ENCODE measurements at places on chromosomes 3 and 15.
A peak's percentile ranks its signal among the peaks of the same experiment; 100 is the strongest.

- DNase-seq = no peak
Measured at GRCh38 chr3:177622520-177622919, 425.2 kb upstream of the TBL1XR1 start.

GRCh38 chr3:16337856-16338540 is 73.0 kb downstream of the OXNAD1 start:
- DNase-seq = peak; percentile 25

GRCh38 chr3:63768888-63769287 is 50.2 kb upstream of the C3orf49 start:
- no peak for DNase-seq

GRCh38 chr15:72604794-72605193 is 49.7 kb upstream of the GOLGA6B start:
- DNase-seq = no peak

- DNase-seq = no peak
Measured at GRCh38 chr3:151074256-151074655, 11.2 kb upstream of the MED12L start.

DNA sequence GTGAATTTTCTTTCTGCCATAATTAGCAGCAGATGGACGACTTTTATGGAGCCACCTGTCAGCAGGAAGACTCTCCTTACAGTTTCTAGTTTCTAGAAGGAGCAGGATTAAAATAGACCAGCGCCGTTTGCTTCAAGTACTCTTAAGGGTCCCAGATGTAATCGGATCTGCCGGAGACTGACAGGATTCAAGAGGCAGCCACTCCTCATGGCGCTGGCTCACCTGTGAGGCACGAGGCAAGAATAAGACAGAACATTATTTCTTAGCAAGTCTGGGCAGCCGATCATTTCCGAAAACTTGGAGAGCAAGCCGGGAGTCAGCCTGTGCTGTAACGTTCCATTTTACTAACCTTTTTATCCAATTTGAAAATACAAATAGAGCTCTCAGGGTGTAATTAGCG is 410.4 kb upstream of the RORA start:
- no peak for DNase-seq

DNA sequence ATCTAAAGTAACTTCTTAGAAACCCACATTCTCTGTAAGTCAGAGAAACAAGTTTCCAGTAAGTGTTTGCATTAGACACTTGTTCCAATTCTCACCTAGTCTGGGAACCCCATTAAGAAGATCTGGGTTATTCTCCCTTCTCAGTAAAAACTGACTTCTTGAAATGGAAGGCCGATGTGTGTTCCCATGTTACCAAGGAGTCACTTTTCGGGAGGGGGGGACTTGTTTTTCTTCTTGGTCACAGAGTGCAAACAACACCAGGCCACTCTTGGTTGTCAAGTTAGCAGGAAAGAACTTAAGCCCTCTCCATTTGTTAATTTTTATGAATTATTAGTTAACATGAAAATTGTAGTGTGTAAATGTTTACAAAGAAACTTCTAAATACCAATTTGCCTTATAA is 55.6 kb downstream of the ITPR1 start:
- DNase-seq = no peak

DNA sequence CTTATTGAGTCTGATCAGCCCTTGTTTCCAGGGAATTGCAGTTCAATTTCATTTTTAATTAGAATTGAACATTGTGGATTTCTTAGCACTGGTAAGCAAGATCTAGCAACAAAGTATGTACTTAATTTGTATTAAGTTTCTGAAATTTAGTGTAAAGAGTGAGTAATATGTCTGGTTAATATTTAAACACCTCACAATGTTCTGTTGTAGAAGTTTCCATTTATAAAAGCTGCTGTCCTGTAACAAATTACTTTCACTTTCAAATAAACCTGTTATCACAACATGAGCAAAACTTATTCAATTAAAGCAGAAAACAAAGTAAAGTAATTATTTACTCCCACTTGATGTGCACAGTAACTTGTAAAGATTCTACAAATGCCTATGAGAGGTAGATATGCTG is 448.5 kb downstream of the NAALADL2 start:
- no peak for DNase-seq

- DNase-seq = no peak
Measured at GRCh38 chr15:70264014-70264582, 166.4 kb upstream of the TLE3 start.

DNA sequence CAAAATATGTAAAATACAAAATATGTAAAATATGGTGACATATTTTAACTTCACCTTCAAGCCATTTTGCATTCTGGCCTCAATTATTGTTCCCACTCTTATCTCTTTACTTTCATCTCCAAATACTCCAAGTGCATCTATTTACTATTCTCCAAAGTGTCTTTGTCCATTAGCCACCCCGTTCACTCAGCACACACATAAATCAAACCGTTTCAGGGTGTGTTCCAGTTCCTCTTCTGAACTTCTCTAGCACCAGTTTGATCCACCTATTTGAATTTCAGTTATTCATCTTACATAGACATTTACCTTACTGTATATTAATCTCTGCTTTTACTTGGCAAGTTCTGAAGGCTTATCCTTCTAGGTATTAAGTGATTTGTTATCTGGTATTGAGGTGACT is 45.1 kb downstream of the SGO1 start:
- no peak for DNase-seq

DNA sequence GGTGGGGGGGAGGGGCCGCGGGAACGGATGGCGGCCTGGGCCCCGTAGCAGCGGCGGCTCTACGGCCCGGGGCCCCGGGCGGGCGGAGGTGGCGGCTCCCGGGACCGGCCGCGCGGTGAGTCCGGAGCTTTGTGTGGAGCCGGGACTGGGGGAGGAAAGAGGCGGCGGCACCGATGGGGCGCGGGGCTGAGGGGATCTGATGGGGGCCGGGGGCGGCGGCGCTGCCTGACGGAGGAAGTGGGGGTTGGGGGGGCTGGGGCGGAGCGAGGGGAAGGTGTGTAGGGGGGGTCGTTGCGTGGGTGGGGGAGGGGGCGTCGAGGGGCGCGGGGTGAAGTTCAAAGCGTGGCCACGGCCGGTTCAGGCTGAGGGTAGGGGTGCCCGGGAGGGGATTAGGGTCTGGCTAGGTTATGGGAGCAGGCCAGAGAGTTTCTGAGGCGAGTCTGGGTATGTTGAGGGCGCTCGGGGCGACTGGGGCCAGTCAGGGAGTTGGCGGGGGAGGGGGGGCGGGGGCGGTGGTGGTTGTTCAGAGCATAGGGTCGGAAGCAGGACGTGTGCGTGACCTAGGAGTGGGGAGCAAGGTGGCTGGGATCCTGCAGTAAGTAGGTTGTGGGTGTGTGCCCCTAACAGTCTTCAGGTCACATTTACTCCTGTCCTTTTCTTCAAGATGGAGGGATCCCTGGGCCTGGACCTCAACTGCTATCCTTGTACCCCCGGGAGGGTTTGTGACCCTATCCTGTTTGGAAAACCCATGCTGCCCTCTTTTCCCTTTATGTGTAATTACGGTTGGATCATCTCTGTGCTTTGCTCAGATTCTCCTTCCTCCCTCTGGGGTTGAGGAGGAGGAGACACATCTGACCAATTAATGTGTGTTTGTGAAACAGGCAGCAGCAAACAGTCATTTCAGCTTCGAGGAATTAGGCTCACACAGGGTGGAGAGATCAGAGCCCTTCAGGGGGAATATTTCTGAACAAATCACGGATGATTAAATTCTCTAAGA is 644 bp downstream of the ZNF609 start:
- DNase-seq = peak; percentile 29

DNA sequence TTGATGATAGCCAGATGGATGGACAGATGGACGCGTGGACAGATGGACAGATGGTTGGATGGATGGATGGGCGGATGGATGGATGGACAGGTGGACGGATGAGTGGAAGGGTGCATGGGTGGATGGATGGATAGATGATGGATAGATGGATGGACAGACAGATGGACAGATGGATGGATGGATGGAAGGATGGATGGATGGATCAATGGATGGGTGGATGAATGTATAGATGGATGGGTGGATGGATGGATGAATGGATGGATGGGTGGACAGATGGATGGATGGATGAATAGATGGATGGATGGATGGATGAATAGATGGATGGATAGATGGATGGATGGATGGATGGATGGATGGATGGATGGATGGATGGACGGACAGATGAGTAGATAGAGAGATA is 40.9 kb downstream of the GABRB3 start:
- no peak for DNase-seq

- DNase-seq = no peak
Measured at GRCh38 chr3:24086206-24086605, 141.1 kb downstream of the NR1D2 start.

DNA sequence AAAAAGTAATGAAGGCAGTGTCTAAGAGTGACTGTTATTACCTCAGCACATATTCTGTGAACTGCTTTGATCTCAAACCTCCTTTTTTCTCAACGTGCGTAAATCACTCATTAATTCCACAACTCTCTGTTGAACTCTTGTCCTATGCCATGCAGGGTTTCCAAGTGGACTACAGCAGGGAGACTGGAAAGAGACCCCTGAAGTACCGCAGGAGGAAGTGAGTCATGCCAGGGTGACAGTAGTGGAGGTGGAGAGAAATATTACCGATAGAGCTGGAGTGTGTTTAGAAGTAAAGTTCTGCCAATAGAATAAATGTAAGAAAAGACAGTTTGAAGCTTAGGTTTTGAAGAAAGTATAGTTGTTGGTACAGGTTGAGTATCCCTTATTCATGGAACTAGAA is 908.9 kb downstream of the ROBO1 start:
- DNase-seq = no peak

- no peak for DNase-seq
Measured at GRCh38 chr3:44988073-44988472, 12.0 kb downstream of the EXOSC7 start.

DNA sequence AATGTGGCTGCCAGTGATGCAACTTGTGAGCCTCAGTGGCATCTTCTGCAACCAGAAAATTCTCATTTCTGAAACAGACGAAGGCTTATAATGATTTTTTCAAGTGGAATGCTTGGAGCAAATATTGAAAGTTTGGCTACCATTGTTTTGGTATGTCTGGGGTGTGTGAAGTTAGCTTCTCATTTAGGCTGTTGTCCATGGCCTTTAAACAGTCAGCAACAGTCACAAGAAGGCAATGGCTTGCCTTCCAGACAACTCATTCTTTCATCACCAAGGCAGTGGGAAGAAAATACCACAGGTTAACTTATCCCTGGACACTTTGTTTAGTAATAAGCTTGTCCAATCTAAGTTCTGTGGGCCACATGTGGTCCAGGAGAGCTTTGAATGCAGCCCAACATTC is 4.7 kb upstream of the BNC1 start:
- no peak for DNase-seq

DNA sequence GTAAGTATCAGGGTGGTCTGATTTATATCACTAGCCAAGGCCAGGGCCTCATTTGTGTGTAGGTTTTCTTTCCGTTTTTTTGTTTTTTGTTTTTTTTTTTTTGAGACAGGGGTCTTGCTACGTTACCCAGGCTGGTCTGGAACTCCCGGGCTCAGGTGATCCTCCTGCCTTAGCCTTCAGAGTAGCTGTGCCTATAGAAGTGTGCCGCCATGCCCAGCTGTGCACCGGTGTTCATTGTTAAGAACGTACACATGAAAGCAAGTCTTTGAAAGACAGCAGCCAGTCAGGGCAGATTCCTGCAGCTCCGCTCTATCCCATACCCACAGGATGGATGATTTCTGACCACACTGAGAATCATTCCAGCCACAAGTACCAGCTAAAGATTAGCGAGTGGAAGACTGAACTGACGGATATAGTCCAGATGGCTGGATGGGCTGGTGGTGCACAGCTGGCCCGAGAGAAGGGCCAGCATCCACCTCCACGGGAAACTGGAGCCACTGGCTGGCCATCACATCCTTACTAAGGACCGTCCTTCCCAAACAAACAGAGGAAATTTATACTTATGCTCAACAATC is 95.4 kb downstream of the PCSK6 start:
- DNase-seq = no peak

GRCh38 chr15:36479200-36479896 is 100.1 kb upstream of the CDIN1 start:
- no peak for DNase-seq

- no peak for DNase-seq
Measured at GRCh38 chr15:47756872-47757271, 39.6 kb downstream of the SEMA6D start.

DNA sequence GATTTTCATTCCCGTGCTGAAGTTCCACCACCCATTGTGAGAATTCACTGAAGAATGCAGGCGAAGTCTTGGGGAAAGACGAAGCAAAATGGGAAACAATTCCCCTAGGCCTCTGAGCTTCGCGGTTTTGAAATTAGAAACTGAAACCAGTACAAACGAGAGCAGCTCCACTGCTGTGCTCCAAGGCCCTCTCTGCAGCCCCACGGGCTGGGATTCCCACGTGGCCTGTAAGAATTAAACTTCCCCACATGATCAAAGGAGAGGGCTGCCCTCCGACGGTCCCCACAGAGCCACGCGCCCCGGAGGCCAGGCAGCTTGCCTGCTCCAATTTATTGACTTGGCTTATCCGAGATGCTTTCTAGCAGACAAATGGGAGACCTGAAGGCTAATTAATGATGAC is 144.0 kb downstream of the GREM1 start:
- peak; percentile 30 for DNase-seq

- no peak for DNase-seq
Measured at GRCh38 chr15:60971732-60972131, 257.4 kb downstream of the RORA start.

- no peak for DNase-seq
Measured at GRCh38 chr3:195119461-195120266, 151.3 kb downstream of the XXYLT1 start.

GRCh38 chr3:126357295-126358037 is at the start of gene KLF15:
KLF15 (minus strand) TSS chr3:126357408; CDS start chr3:126352922, 4,486 bp downstream.
- DNase-seq = peak; percentile 77

- DNase-seq = no peak
Measured at GRCh38 chr3:123296261-123296660, 94.5 kb downstream of the SEC22A start.

- no peak for DNase-seq
Measured at GRCh38 chr3:183217548-183218332, 35.3 kb upstream of the B3GNT5 start.

- DNase-seq = no peak
Measured at GRCh38 chr3:55471522-55472280, 15.4 kb downstream of the WNT5A start.

DNA sequence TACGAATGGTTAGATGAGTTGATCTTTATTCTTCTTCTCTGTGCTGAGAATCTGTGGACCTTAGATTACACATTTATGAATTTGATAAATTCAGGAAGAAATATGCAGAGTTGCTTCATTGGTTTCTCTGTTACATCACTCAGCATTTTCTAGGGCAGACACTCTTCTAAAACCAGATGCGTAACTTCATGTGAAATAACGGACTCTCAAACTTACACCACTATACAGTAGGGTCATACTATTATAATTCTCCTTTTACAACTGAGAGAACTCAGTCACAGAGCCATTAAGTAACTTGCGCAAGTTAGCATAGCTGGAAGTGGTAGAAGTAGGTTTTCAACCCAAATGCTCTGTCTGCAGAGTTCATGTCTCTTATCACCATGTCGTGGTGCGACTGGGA is 5.7 kb downstream of the TMEM207 start:
- DNase-seq = no peak

- no peak for DNase-seq
Measured at GRCh38 chr3:177598097-177598833, 401.0 kb upstream of the TBL1XR1 start.

GRCh38 chr3:59432665-59433064 is 382.8 kb upstream of the CFAP20DC start:
- no peak for DNase-seq
